ENCODE measurements at places on chromosomes 6 and 20.
A peak's percentile ranks its signal among the peaks of the same experiment; 100 is the strongest.

DNA sequence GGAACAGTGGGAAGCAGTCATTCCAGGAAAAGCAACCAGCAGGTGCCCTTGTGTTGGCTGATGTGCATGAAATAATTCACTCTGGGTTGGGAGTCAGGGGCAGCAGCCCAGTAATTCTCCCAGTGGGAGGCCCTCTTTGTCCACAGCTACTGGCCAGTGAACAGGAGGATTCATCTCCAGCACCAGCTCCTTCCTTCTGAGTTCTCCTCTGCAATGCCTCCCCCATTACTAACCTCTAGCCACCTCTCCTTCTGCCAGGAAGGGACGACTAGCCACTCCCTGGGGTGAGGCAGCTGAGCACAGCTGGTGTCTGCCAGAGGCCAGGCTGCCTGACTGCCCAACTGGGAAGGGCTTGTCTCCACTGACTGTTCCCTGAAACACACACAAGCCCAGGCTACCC lies 12.5 kb upstream of the R3HDML start:
- DNase-seq = no peak

- no peak for DNase-seq
These were observed 35.8 kb downstream of the AKAP12 start for GRCh38 chr6:151275566-151275965.

DNA sequence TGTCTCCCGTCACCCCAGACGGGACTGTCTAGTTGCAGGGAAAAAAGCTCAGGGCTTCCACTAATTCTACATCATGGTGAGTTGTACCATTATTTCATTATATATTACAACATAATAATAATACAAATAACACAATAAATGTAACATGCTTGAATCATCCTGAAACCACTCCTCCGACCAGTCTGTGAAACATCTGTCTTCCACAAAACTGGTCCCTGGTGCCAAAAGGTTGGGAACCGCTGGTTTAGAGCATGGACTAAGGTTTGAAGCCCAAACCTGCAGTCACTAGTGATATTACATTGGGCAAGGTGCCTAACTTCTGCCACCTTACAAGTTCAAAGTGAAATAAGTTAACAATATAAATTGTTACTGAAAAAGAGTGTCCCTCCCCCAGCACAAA lies 175.7 kb downstream of the PDE10A start:
- no peak for DNase-seq

DNA sequence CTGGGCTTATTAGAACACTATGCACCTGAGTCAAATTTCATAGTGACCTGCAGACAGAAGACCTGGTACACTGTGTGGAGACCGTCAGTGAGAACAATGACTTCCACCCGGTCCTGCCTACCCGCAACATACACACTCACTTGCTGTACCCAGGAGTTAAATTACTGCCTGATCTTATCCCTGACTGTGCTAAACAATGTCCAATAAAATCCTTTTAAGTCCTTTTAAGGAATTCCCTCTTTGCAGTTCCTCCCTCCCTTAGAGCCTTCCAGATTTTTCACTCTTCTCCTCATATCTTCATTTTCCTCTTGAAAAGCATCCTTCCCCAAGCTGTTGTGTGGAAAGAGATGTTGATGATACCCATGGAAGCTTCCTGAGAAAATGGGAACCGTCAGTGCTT lies 3.4 kb upstream of the KCNG1 start:
- no peak for DNase-seq

DNA sequence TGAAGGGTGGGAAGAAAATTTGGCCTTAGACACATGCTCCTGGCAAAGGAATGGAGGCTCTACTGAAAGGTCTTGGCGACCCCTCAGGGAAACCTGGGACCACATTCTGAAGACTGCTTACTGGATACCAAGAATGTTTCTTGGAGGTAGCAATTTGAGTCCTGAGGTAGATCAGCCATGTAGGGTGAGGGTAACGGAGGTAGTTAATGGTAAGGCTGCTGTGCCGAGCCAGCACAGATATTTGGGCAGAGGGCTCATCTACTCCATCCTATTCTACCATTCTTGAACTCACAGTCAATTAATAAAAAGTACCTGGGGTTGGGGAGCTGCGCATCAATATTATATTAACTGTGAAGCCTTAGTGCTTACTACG lies 401 bp upstream of the PHF3 start:
- no peak for DNase-seq

DNA sequence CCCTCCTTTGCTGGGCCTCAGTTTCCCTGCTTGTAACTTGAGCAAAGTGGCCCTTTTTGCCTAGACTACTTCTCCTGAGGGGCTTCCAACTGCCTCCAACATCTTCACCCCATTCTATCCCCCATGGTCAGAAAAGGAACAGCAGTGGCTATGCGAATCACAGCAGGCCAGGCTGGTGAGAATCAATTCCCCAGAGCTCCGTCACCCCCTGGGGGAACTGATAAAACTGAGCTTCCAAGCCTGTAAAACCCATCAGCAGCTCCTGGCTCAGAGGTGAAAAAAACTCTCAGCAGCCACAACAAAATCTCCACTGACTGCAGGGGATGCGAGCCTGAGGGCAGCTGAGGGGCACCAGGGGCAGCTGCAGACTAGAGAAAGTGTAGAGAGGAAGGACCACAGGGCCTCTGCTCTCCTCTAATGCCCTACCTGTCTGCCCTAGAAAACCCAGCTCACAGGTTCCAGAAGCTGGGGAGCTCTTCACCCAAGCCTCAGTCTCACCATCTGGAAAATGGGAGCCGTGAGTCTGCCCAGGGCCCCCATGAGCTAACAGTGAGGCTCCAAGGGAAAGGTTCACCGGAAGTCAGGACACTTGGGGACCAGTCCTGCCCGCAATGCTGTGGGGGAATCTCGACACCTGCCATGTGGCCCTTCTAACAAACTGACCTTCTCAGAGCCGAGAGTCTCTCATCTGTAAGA lies 120.6 kb downstream of the GRM4 start:
- DNase-seq = peak; percentile 58

DNA sequence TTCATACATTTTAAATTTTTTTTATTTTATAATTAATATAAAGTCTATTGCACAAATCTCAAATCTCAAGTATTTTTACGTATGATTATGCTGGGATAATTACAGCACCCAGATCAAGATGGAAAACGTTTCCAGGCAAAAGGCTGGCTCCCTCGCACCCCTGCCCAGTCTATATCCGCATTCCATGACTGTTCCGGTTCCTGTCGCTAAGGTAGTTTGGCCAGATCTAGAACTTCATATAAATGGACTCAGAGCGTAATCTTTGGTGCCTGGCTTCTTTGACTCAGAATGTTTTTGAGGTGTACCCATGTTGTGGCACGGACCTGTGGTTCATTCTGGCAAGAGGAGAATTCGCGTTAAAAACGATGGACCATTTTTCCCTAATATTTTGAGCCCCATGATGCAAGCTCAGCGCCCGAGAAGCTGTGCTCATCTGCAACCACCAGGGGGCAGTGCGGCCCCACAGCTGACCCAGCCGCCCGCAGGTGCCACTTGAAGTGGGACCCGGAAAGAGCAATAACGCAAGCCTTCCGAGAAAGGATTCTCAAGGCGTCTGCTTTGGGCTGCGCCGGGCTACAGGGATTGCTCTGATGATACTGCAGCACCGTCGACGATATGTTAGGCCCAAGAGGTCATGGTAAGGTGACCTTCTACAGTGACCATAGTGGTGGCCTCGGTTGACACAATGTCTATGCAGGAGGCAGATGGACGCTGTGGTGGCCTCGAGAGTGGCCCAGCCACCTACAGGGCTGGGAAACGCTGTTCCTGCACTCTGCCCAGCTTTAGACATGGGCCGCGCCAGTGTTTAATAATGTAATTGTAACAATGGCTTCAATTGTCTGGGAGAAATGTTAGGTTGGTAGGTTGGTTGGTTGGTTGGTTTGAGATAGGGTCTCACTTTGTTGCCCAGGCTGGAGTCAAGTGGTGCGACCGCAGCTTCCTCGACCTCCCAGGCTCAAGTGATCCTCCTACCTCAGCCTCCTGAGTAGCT lies 160.1 kb downstream of the ZMYND8 start:
- peak; percentile 88 for DNase-seq

DNA sequence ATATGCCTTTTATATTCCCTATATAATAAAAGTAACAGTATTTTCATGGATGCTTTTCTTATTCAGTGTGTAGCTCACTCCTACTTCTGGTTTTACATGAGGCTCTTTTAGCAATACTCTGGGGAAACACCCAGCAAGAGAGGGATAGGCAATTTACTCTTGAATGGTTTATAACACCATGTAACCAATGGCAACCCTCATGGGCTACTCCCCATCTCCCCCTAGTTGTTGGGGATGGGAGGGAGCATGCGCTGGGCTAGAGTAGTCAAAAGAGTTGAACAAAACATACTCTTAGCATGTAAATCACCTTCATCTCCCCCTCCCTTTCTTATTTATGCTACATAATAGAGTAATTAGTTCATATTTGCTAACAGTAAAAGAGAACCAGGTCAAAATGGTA lies 140.1 kb upstream of the LRFN2 start:
- DNase-seq = no peak

GRCh38 chr6:3336066-3336786 lies 77.5 kb downstream of the PSMG4 start:
- DNase-seq = no peak

DNA sequence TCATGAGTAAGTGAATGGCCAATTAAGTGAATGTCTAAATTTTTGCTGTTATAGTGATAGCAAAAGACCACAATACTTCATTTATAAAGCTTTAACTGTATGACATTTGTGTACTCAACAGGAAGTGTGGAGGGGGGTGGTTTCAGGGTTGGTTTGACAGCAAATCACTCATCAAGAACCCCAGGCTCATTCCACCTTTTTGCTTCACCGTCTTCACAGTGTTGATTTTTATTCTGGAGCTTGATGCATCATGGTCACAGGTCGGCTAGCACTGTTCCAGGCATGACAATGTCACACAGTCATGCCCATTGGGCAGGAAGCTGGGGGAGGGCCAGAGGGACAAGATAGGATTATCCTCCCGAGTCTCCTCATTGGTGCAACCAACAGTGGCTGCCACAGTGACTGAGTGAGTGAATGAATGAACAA lies 75.0 kb downstream of the MDGA1 start:
- no peak for DNase-seq

DNA sequence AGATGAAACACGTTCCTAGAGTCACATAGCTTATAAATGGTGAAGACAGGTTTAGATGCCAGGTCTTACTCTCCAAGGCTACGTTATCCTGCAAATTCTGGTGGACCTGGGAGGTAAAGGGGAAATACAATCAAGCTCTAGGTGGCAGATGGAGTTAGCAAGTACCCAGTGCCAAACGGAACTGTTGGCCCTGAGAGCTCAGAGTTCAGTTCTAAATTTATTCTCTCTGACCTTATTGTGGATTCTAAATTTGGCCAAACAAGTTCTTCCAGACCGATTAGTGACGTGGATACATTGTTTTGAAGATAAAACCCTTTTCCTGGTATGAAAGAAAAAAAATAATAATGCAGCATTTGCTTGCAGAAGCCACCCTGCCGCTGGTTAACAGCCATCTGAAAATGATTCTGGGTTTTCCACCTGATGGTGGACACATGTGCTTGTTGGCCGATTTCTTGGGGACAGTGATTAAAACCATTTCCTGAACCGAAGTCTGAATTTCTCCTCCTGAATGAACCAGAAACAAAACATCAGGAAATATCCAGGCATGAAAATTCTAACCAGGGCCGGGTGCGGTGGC lies 32.5 kb downstream of the RIPOR3 start:
- DNase-seq = no peak

- no peak for DNase-seq
These were observed 887.1 kb downstream of the TFAP2A start for GRCh38 chr6:9527679-9528286.

DNA sequence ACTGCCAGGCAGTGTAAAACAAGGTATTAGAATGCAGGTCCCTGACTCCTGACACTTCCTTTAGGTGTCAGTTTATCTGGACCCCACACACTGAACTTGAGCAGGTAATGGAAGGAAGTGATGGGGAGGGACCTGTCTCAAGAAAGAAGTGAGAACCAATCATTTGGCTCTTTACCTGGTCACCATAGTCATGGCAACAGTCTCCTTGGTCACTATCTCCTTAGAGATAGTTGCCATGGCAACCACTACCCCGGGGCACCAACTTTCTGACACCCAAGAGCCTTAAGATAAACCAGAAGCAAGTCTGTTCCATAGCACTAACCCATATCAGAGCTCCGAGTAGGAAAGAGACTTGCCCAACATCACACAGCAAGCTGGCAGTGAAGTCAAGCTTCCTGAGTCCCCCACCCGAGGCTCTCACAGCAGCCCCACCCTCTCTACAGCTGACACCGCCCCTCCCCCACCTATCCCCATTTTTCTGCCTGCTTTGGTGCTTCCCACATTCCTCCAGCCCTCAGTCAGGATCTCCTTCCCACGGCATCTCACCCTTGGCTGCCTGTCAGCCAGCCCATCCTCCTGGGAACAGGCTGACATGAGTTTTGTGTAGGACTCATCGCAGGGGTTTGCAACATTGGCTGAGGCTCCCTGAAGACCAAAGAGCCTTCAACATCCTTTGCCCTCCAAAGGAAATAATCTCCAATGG lies 16.3 kb upstream of the HM13 start:
- no peak for DNase-seq

DNA sequence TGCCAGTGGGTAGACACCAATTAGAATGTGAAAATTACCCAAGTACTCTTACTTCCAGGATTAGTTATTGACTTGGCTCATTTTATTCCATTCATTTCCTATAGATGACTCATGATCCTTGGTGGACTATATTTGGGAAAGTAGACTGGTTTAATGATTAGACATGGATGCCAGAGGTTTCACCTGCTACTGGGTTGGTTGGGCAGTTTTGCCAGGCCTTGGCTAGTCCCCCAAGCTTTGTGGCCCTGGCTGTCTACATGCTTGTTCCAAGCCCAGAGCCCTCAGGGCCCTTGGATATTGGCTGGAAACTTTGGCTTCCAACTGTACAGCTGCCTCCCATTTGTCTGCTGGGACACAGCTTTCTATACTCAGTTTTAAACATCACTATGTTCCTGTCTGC lies 104.1 kb downstream of the ZFP64 start:
- no peak for DNase-seq

- peak; percentile 63 for DNase-seq
These were observed 39.7 kb upstream of the TULP1 start for GRCh38 chr6:35552285-35552917.

DNA sequence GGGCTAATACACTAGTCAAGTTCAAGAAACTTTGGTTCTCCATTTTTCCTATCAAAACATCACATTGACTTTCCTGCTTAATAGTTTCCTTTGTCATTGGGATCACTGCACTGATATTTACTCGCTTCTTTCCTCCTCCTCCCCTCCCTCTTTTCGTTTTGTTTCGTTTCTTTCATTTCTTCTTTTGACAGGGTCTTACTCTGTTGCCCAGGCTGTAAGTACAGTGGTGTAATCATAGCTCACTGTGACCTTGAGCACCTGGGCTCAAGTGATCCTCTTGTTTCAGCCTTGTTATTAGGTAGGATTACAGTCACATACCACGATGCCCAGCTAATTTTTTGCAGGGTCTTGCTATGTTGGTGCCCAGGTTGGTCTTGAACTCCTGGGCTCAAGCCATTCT lies 12.3 kb downstream of the PAQR8 start:
- no peak for DNase-seq

- DNase-seq = no peak
These were observed 35.7 kb downstream of the TXLNB start for GRCh38 chr6:139256087-139256486.

DNA sequence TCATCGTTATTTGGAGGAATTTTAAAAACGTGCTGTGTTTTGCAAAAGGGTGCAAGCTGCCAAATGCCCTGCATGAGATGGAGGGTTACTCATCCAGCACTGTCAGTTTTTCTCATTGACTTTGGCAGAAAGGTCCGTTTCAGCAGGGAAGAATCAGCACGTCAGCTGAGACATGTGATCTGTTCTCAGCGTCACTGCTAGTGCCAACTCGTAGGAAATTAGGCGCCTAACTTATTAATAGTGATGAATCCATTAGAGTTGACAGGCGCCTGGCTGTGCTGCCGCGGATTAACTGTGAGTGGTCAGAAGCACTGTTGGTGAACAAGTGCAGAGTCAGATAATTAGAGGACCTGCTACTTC lies 175.5 kb upstream of the FOXQ1 start:
- peak; percentile 72 for DNase-seq
